ENCODE measurements at places on chromosomes 11 and 22.

DNA sequence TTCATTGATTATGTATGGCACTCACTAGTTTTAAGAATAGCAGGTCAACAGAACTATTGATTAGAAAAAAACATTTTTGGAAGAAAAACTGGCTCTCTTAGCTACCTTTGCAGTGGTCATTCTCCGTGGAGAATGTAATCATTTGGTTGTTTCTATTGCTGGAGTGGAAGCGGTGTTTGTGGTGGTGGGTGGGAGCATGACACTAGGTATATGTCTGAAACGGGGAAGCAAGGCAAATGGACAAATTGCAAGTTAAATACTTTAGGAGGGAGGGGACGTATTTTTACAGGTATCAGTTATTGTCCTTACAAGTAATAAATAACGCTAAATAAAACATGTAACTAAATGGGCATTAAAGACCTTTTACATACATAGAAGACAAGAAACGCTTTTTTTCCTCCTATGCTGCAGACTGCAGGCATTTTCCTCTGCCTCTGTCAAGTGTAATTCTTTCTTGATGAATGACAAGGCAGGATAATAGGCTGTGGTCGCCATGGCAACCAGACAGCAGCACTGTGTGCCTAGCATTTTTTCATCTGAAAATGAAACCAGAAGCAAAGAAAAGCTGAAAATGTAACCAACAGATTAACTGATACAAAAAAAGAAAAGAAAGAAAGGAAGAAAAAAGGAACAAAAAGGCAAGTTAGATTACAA lies 46.2 kb downstream of the BLID start:
- no peak for DNase-seq

DNA sequence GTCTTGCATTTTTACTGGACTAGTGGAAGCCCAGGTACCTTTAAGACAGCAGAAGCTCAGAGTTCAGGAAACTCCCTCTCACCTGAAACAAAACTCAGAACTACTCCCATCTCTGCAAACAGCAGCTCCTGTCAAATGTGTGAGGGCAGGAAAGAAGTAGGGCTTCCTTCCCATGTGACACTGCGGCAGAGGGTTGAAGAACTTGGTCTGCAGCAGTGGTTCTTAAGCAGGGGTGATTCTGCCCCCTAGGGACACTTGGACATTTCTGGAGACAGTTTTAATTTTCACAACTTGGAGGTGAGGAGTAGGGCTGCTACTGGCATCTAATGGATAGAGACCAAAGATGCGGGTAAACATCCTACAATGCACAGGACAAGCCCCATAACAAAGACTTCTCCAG lies 63.4 kb downstream of the RCN1 start:
- DNase-seq, result no peak

- DNase-seq, result no peak
Measured at GRCh38 chr11:130916910-130917309, 631 bp upstream of the SNX19 start.

DNA sequence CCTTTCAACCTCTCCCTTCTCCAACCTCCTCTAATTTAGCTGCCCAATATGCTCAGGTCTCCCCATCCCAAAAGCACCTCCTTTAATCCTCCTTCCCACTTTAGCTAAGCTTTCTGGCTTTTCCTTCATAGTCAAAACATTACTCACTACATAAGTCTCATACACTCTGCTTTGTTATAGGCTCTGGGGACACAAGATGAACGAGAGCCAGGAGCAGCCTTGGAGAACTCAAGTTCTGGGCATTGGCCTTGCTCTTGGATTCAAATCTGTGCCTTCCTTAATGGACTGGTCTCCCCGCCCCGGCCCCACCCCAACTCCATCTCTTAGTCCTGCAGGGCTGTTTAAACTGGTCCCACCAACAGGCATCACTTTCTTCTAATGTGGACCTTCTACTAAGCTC lies 11.4 kb upstream of the HPX start:
- no peak for DNase-seq

GRCh38 chr11:46694607-46695006 lies 5.8 kb downstream of the ARHGAP1 start:
- DNase-seq, result no peak

DNA sequence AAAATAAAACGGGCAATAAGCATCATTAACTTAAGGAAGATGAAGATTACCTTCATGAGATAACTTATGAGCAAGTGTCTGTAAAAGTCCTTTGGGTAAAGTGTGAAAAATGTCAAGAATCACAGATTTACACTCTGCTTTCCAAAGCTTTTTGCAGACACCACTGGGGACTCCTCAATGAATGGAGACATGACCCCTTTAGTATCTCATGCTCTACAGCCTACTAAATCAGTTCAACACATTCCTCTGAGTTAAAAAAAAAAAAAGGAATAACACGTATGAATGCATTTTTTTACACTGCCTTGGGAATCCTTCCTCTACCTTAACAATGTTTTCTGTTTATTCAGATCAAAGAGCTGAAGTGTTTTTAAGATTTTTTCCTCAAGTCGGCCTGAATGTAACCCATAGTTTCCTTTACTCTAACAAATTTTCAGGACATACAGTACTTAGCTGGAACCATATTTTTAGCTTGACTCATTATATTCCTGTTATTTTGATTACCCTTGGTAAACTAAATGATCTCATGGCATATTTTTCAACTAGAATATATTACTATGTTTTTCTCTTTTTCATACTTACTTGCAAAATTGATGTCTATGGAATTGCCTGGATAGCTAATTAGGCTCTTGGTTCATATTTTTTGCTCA lies 25.9 kb upstream of the RAB30 start:
- DNase-seq, result no peak

- DNase-seq, result no peak
Measured at GRCh38 chr11:116219171-116219635, 553.6 kb downstream of the BUD13 start.

DNA sequence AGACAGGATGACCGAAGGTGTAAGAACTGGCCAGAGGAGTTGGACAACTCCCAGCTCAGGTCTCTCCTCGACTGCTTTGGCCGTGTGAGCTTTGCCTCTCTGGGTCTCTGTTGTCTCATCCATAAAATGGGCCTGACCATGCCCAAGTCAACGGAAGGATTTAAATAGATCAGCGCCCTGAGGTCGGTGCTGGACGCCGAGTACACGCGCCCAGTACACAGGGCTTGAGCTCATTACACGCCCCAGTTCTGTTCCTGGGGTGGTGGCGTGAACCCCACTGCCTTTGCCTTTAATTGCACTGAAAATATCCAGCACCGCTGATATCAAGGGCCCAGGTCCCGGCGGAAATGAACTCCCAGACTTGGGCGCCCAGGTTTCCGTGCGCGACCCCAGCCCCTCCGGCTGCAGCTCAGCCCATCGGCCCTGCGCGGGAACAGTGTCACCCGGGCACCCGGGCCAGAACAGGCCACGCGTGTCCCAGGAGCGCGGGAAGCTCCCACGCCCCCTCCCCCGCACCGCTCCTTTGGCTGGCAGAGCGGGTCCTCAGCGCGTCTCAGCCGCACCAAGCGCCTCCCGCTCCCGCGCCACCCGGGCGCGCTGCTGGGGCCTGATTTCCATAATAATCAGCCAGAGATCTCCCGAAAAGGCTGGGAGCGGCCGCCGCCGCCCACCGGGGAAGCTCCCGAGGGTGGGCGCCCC lies 42.2 kb downstream of the CYTH4 start:
- no peak for DNase-seq

GRCh38 chr22:27798511-27799014 lies 3.0 kb downstream of the MN1 start:
- DNase-seq, result no peak

DNA sequence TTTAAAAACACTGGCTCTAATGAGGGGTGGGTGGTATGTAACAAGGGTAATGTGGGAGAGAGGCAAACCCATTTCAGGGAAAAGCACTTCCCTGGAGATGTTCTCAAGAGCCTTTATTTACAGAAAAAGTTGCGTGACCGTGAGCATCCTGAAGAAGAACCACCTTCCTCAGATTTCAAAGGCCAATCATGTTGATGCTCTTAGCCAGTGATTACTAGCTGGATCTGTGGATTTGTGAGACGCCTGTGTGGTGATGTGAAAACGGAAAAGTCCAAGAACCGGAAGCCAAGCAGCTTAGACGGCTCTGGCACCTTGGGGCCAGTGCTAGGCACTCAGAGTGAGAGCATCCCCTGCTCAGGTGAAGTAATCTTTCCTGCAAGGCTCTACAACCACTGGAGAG lies 12.6 kb upstream of the UBASH3B start:
- DNase-seq, result no peak

DNA sequence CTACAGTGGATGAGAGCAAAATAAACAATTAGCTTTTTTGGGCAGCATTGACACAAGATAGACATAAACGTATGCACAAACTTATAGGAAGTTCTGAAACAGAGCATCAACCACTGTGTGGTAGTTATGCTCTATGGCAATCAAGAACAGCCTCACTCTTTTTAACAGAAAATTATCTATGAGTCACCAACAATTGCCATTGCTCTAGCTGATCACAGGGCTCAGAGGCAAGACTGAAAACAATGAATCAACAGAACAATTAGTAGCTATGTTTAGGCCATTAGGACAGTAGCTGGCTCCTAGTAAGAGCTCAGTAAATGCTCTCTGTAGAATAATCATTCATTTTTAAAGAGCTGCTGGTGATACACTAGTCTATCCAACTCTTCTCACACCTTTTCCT lies 34.9 kb upstream of the PICALM start:
- DNase-seq, result no peak

DNA sequence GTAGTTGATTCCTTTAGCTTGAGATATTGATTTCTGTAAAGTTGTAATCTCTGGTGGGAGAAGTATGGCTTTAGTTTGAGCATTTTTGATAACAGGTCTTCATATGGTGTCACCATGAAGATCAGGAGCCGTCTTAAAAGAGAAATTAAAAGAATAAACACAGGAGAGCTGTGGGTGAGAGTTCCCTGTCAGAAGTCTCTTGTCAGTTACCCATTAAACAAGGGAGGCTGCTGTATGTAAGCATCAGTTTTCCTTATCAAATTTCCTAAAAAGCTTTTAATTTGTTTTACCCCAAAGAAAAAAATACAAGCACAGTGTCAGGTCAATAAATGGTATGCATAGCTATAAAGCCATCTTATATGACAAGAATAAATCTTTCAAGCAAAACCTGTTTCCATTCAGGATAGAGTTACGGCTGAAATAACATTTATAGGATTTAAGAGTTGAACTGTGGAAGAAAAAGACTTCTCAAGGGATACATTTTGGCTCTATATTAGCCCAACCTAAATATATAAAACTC lies 767.5 kb downstream of the JRKL start:
- no peak for DNase-seq

GRCh38 chr11:46381048-46381818 lies at the start of gene MDK:
MDK (plus strand) TSS chr11:46381669; CDS start chr11:46382058, 389 bp downstream.
- no peak for DNase-seq

- no peak for DNase-seq
Measured at GRCh38 chr11:110287537-110287936, 8.9 kb downstream of the RDX start.

DNA sequence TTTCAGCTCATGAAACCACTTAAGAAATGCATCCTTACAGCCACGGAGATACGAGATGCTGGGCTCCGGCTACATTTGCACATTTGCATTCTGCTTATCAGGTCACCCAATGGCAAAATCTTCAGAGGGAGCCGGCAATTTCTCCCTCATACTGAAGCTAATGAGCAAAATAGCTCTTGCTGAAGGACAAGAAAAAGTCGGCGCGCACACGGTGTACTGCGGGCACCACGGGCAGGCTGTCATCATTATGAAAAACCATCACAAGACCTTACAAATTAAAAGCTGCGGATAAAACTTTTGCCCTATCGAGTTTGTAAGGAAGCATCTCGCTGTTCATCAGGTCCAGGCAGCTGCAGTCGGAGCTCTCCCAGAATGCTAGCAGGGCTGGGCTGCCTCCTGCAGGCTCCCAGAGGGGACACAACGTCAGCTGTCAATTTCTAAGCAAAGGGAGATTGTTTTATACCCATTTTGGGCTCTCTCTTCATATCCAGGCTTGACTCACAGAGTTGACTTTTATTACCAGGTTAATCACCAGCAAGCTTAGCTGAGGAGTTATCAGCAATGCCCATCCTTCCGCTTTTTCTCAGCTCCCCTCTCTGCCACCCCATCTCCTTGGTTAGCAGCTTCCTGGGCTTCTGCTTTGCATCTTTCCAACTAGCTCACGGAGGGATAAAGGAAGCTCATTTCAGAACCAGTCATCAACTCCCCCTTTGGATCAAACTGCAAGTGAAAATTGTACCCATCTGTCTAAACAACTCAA lies 375.1 kb downstream of the OPCML start:
- no peak for DNase-seq

DNA sequence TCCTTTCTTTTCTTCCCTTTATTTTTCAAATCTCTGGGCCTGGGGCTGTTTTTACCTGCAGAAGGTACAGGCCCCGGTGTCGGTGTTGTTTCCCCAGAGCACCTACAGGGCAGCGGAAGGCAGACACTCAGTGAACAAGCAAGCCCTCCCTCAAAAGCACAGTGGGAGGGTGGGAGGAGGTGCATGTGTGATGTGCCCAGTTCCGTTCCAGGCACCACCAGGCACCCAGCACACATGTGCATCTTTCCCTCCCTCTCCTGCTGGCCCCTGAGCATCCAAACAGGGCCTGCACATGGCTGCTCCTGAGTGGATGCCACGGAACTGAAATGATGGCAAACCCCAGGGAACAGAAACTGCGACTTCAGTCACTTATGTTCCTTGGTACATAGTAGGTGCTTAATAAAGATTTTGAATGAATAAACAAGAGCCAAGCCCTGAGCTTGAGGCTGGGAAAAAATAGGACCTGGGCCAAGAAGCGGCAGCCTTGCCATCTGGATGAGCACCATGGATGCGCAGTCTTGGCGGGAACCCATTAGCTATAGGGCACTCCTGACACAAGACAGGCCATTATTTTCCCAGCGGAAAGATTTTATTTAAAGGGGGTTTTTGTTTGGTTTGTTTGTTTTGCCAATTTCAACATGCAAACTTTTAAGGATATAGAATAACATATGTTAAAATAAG lies 47.8 kb downstream of the ARRB1 start:
- DNase-seq, result no peak

- no peak for DNase-seq
Measured at GRCh38 chr11:45280449-45280848, 5.7 kb downstream of the SYT13 start.

- DNase-seq, result no peak
Measured at GRCh38 chr22:22201185-22201929, 43.2 kb upstream of the VPREB1 start.

DNA sequence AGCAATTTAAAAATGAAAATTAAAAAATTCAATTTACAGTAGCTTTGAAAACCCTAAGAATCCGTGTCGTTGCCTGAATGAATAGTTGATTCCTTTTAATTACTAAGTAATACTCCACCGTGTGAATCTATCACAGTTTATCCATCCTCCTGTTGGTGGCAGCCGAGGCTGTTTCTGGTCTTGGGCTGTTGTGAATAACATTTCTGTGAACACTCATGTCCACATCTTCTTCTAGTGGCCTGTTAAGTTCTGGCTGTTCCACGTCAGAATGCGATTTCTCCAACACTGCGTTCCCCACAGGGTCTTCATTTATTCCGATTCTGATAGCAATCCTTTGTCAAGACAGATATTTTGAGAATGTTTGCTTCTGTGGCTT lies 223.0 kb downstream of the TBC1D22A start:
- no peak for DNase-seq

GRCh38 chr11:76669901-76670484 lies 554 bp downstream of the LRRC32 start:
- DNase-seq, result no peak

GRCh38 chr11:114088836-114089235 lies 29.3 kb downstream of the ZBTB16 start:
- no peak for DNase-seq

Data from stimulated activated CD8-positive, alpha-beta memory T cell treated with anti-CD3 and anti-CD28 coated beads, Interleukin-7, amount 100 ng/mL, for 1 hour (primary cell).